ENCODE measurements at places on chromosomes 12 and 14. TPM values are rescaled to one million over a fixed set of nuclear protein-coding genes. Genes with fewer than 3 reads are reported as not detected.

Gene SPX
- total RNA-seq = 0.24 TPM

DNA sequence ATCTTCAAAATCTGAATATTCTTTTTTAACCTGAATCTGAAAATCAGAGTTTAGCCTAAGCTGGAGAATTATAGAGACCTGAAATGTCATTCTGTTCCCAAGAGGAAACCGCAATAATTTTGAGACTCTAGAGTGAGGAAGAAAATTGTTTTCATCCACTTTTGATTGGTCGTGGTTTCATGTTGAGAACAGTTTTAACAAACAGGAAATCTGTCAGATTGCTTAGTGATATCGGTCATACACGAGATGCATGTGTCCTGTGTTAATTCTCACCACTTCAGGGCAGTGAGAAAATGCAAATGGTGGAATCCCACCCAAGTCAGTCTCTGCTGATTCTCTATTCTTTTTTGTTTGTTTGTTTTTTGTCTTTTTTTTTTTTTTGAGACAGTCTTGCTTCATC lies 1498.5 kb upstream of the TMEM132C start:
- no peak overlapping the region for H3K4me3 ChIP-seq
- no peaks in the 10 kb centered on the region for H3K4me1 ChIP-seq
- no peak overlapping the region for H3K27ac ChIP-seq

Gene SLCO1B3
- 67.3 TPM for total RNA-seq

GRCh38 chr12:124559182-124560017 lies 8.0 kb downstream of the NCOR2 start:
- H3K4me1 ChIP-seq = no peaks in the 10 kb centered on the region
- no peak overlapping the region for H3K27ac ChIP-seq
- H3K27me3 ChIP-seq = no peaks in the 10 kb centered on the region
- no peaks in the 10 kb centered on the region for H3K36me3 ChIP-seq
- DNase-seq = no peak
- H3K4me3 ChIP-seq = no peak overlapping the region

All from right lobe of liver (tissue), 6 donors.